Testis (tissue), 5 donors: ENCODE measurements at places on chromosomes 1 and 21.

- no peak for DNase-seq
- H3K36me3 ChIP-seq: no peaks in the 10 kb centered on the region
- H3K4me3 ChIP-seq: no peak overlapping the region
Measured at GRCh38 chr1:32848354-32849063, 22.2 kb downstream of the FNDC5 start.

DNA sequence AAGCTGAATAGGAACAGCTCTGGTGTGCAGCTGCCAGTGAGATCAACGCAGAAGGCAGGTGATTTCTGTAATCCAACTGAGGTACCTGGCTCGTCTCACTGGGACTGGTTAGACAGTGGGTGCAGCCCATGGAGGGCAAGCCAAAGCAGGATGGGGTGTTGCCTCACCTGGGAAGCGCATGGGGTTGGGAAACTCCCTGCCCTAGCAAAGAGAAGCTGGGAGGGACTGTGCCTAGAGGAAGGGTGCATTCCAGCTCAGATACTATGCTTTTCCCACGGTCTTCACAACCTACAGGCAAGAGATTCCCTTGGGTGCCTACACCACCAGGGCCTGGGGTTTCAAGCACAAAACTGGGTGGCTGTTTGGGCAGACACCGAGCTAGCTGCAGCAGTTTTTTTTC lies 183.2 kb downstream of the DNM3 start:
- no peaks in the 10 kb centered on the region for H3K36me3 ChIP-seq
- H3K27me3 ChIP-seq: no peaks in the 10 kb centered on the region
- H3K4me1 ChIP-seq: no peaks in the 10 kb centered on the region
- H3K27ac ChIP-seq: no peak overlapping the region

DNA sequence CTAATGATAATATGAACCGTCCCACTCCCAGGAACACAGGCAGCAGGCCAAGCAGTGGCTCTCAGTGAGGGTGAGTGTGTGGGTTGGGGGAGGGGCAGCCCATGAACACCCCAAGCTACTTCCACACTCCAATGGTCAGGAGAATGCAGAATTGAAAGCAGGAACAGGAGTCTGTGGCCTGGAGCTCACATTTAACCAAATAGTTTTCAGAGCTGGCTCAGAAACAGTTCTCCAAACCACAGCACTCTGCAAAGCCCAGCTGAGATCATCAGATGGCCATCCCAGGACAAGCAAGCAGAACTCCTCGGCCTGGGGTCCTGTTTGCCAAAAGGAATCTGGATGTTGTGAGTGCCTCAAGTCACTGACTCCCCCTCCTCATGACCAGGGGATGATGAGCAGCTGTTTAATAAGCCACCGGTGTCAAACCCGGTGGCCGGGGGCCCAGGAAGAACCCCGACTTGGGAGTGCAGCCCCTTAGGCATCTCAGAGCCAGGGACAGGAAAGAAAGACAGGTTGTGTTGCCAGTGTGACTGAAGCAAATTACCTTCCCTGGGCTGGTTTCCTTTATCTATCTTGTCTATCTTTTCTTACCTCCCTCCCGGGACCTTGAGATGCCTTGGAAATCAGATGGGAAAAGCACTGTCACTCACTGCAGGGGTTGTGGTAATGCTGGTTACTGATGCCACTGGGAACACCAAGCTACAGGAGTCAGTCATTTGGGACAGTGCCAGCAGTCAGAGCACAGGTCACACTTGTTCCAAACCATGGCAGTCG lies 20.4 kb downstream of the DEGS1 start:
- peak; percentile 24 for DNase-seq
- no peak overlapping the region for H3K27ac ChIP-seq
- H3K27me3 ChIP-seq: no peaks in the 10 kb centered on the region
- H3K4me1 ChIP-seq: peaks cover 2% of the 10 kb centered on the region
- H3K4me3 ChIP-seq: no peak overlapping the region

DNA sequence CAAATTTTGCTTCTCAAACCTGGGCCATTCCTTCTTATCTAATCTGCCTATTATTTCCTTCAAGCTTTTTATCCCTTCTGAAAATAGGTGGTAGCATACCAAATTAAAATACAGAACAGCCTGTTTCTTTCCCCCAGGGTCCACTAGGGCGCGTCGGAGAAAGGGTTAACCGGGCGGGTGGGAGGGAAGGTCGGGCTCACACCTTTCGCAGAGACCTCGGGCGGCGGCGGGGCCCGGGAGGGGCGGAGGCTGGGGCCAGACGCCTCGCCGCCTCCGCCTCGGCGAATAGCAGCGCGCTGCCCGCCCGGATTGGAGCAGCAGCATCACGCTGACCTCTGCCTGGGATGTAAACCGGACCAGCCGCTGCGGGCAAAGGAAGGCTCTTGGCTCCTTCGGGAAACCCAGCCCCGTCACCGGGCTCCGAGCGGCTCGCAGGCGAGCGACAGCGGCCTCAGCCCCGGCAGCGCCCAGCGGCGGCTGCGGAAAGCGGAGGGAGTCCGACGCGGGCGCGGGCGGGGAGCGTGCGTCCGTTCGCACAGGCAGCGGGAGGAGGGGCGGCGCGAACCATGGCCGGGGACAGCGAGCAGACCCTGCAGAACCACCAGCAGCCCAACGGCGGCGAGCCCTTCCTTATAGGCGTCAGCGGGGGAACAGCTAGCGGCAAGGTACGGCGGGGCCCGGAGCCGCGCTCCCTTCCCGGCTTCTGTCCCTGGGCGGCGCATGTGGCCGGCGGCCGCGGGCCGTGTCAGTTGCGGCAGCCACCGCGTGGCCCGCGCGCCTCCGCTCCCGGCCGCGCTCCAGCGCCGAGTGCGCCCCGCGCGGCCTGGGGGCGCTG lies at the start of gene UCK2:
TSS of gene UCK2 (plus strand) at position 347 of the 835 bp plus-strand sequence. CDS start at position 567, 220 bp downstream.
- peak within 1 kb of the TSS; percentile 86 for H3K27ac ChIP-seq
- H3K36me3 ChIP-seq: no peaks in the 10 kb centered on the region
- DNase-seq: peak; percentile 82
- peak within 1 kb of the TSS; percentile 68 for H3K4me3 ChIP-seq

DNA sequence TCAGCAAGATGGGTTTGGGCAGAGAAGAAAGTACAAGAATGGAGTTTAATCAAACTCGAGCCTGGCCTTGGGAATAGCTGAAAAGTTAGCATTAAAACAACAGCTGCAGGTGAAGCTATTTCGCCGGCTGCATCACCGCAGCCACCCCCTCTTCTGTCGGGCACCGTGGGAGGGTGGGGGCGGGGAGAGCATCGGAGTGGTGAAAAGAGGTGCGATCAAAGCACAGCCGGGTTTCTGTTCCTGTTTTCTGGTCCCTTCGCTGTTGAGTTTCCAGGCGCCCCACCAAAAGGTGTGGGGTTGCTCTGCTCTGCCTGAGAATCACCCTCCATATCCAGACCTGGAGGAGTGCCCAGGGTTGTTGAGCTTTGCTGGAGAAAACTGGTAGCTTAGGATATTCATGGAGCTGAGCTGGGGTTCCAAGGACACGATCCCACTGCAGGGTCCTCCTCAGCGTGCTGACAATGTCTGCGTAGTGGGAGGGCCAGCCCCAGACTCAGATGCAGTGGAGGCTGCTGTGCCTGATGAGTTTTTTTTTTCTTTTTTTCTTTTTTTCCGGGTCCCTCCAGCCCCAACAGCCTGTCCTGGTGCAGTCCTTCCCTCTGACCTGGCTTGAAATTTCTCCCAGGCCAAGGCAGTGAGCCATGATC lies 127.5 kb upstream of the C1orf174 start:
- no peak overlapping the region for H3K4me3 ChIP-seq

DNA sequence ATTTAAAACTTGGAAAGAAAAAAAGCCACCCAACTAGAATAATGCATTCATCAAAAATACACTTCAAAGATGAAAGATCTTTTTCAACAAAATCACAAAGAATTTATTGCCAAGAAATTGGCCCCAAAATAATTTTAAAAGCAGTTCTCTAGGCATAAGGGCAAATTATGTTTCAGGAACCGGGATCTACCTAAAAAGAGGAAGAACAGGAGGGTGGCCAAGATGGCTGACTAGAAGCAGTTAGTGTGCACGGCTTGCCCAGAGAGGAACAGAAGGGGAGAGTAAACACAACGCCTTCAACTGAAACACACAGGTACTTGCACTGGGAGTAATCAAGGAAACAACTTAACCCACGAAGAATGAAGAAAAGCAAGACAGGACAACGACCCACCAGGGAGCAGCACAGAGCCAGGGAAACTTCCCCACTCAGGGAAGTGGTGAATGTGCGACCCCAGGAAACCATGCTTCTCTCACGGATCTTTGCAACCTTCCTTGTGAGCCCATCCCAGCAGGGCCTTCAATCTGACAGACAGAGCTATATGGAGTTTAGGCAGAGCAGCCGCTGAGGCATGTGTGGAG lies 46.1 kb downstream of the ACKR1 start:
- no peak for DNase-seq
- no peaks in the 10 kb centered on the region for H3K36me3 ChIP-seq
- H3K27ac ChIP-seq: no peak overlapping the region
- no peaks in the 10 kb centered on the region for H3K4me1 ChIP-seq
- no peak overlapping the region for H3K4me3 ChIP-seq
